ENCODE measurements at places on chromosomes 5 and 9.

- DNase-seq = no peak
Measured at GRCh38 chr5:179893958-179894895, 13.5 kb downstream of the TBC1D9B start.

DNA sequence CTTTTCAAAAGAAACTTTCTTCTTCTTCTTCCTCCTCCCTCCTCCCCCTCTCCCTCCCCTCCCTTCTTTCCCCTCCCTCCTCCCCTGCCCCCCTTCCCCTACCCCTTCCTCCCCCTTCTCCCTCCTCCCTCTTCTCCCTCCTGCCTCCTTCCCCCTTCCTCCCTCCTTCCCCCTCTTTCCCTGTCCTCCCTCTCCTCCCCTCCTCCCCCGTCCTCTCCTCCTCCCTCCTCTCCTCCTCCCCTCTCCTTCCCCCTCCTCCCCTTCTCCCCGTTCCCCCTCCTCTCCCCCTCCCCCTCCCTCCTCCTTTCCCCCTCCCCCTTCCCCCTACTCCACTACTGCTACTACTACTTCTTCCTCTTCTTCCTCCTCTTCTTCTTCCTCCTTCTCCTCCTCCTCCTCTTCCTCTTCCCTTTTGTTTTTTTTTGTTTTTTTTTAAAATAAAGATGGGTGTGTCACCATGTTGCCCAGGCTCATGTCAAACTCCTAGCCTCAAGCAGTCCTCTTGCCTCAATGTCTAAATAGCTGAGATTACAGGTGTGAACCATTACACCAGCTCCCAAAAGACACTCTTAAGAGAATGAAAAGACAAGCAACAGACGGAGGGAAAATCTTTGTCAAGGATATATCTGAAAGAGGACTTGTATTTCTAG lies 87.5 kb downstream of the SCAMP1 start:
- no peak for DNase-seq

GRCh38 chr5:147949711-147950573 lies 43.6 kb upstream of the C5orf46 start:
- no peak for DNase-seq

DNA sequence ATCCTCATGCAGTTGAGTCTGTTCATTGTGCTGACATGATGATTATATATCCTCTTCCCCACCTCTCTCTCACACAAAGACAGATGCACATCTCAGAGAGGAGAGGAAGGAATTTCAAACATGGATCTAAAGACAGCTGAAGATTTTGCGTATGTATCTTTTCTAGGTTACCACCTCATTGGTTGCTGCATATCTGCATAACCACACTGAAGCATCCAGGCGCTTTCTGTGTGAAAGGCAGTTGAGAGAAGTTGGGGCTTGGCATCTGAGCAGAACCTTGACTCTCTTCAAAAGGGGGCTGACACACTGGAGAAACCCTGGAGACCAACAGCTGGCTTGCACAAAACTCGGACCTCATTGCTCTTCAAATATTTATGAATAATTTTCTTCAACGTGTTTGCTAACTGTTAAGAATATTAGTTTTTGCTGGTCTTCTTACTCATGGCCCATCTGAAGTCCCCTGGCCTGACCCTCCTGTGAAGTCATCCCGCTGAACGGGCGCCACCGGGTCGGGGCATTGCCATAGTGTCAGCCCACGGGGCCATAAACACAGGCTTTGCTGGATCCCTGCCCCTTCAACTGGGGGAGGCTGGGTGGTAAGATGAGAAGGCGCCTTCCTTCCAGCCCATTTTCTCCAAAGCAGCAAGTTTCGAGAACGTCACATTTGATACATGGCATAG lies 593.2 kb upstream of the CLINT1 start:
- no peak for DNase-seq

GRCh38 chr9:95816716-95817115 lies 58.8 kb upstream of the ERCC6L2 start:
- no peak for DNase-seq

- DNase-seq = no peak
Measured at GRCh38 chr9:16521868-16522411, 348.5 kb downstream of the BNC2 start.

- DNase-seq = peak; percentile 49
Measured at GRCh38 chr9:125887172-125887571, 140.0 kb downstream of the PBX3 start.

DNA sequence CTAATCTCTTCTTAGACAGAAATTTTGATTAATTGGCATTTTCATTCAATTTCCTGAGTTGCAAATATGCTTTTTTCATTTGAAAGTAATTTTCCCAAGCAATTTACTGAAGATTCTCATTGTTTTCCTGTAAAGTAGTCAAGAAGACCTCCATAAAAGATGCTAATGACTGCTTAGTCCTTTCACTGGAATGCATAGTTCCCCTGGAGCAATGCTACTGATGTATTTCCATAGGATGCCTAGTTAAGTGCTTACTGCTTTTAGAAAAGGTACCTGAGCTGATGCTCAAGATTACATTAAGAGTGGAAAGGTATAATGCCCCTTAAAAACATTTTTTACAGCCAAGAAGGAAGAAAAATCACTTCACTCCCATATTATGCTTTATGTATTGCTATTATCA lies 109.2 kb upstream of the EMB start:
- no peak for DNase-seq

DNA sequence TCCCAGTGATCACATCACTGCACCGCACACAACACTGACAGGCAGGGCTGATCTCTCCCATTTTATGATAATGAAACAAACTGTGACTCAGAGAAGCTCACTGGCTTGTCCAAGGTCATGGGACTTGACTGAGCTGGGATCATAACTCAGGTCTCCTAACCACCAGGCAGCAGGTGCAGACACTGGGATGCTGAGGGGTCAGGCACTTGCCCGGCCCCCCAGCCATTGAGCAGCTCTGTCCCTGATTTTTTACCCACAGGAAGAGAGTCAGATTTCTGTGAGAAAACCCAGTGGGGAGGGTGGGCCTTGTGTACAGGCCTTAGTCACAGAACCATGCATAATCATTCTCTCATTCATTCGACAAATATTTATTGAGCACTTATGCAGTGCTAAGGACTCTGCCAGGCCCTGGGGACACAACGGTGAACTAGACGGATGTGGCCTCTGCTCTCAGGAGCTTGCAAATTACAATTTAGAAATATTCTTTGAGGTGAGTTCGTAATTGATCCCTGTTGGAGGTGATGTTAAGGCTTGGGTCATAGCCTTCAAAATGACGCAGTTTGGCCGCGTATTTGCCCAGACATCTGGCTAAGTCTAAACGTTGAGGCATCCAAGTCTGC lies 54.5 kb upstream of the TGFBR1 start:
- DNase-seq = no peak

DNA sequence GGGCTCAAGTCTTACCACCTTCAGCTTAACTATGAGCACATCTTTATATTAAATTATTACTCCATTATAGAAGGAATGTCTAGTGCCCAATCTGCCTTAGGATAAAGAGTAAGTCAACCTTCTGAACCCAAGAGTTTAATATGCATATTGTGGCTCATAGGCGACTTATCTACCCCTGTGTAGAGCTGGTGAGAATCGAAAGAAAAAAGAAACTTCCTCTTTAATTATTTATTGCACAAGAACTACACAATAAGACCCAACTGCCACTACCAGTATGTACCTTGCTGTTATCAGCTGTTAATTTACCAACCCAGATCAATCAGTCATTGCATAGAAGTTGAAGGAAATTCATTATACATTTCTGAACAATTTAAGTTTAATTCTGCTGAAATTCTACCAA lies 329.1 kb upstream of the SLC24A2 start:
- DNase-seq = no peak

DNA sequence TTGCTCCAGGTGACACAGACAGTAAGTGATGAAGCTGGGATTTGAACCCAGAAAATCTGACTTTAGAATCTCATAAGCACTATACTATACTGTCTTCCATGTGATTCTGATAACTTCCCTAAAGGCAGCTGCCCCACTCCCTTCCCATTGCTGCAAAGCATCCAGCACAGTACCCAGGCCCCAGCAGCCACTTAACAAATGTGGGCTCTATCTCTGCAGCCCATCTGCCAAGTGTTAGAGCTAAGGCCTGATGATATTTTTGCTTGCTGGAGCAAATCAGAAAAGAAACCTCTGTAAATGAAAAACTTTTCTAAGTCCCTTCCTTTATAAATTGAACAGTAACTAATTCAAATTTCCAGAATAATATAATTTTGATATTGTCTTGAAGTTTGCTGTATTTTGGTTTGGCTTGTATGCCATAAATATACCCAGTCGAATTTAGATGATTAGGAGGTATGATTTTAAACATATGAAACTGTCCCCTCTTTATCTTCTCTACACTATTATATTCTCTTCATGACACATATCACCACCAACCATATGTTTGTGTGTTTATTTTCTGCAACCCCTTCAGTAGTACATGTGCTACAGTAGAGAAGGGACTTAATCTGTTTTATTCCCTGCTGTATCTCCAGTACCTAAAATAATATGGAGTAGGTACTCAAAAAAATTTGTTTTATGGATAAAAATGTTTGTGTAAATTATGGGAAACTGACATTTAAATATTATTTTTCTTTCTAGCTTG lies 63.8 kb downstream of the SMIM15 start:
- DNase-seq = no peak

- DNase-seq = no peak
Measured at GRCh38 chr9:29230931-29231330, 1657.7 kb upstream of the C9orf72 start.

DNA sequence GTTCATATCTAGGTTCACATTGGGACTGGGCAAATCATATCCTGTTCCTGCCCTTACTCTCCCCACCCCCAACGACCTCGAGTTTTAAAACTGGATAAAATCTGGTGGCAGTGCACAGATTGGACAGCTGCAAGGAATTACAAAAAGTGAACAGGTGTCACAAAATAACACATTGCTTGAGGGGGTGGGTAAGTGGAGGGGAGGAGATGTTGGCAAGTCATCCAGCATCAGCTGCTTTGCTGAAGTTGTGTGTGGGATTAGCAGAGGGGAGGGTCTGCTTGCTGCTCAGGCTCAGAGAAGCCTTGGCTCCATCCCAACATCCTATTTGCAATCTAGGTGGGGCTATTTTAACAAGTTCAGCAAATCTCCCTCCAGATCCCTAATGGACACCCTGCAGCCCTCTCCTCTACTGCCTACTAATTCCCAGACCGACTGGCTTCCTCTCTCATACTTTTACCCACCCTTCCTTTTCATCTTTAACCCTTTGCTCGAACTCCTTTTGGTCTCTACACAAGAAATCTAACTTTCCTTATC lies 39.8 kb upstream of the SLC24A2 start:
- DNase-seq = peak; percentile 97

GRCh38 chr9:74784506-74784905 lies 103.2 kb downstream of the TRPM6 start:
- no peak for DNase-seq

DNA sequence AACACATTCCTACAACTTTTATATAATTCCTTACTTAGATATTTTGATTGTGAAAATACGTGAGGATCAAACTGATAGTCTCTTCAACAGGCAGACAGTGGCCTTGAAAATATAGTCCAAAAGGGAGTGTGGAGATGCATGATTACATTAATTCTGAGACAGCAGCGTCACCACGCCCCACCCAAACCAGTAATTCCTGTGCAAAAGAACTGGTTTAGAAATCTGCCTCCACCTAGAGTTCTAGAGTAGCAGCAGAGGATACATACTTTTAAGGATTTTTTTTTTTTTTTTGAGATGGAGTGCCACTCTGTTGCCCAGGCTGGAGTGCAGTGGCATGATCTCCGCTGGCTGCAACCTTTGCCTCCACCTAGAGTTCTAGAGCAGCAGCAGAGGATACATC lies 1.6 kb upstream of the TUT7 start:
- DNase-seq = no peak

GRCh38 chr9:115262477-115262876 lies 144.5 kb upstream of the TNC start:
- DNase-seq = peak; percentile 92

DNA sequence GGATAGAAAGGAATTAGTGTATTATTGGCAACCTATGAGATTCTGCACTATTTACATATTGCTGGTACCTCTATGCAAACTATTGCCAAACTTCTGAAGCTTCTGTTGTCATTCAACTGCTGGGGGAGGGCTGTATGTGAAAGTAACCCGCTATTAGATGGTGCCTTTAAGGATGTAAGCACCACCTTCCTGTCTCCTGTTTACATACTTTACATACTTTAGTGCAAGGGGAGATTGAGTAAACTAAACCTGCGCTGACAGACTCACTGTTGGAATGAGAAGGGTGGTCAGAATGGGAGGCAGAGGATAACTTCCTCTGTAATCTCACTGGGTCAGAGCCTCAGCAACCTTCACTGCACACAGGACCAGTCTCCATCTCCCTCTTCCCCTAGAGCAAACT lies 123.8 kb downstream of the NR3C1 start:
- no peak for DNase-seq

DNA sequence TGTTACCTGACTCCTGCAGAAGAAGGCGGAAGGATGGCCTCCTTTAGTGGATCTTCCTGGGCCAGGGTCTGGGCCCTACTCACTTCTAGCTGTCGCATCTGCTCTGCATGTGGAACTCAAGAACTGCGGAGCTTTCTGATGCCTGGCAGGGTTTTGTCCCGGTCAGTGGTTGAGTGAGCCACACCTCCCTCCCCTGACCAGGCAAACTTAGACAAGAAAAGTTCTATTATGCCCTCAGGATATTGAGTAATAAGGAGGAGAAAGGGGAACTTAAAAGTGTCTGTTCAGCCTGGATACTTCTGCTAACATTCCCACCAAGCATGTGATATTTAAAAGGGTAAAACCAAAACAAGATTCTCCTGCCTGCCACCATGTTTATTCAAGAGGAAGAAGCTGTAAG lies at the start of gene FYB1:
Gene FYB1, minus strand, starts transcription at position 127 of the 400 bp plus-strand sequence. CDS start 16,603 bp downstream, outside the sequence.
- DNase-seq = no peak

- no peak for DNase-seq
Measured at GRCh38 chr9:95572381-95573151, 55.8 kb upstream of the PTCH1 start.

- DNase-seq = peak; percentile 70
Measured at GRCh38 chr5:74206579-74207550, 433.7 kb downstream of the ENC1 start.

DNA sequence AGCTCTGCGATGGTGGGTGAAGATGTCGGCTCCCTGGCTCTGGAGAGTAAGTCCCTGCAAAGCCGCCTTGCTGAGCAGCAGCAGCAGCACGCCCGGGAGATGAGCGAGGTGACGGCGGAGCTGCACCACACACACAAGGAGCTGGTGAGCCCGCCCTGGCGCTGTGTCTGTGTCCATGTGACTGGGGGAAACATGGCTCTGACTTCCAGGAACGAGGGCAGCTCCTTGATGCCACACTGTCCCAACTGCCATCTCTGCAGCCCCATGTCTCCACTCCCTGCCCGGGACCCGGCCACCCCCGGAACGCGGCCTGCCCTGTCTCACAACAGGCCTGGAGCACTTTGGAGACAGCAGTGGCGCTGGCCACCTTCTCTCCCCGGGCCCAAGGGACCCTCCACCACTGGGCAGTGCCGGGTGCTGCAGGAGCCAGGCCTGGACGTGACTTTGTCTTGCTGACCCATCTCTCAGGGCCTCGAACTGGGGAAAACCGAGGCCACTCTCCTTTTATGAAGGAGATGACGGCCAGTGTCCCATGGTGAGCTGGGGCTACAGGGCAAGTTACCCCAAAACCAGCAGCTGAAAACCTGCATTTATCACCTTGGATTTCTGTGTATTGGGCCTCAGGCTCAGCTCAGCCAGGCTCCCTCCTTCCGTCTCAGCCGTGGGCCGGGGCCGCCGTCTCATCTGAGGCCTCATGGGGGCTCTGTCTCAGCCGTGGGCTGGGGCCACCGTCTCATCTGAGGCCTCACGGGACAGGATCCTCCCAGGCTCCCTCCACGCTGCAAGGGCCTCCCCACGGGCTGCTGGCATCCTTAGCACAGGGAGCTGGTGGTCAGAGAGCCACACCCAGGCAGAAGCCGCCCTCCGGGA lies 28.6 kb downstream of the CEP72 start:
- no peak for DNase-seq

GRCh38 chr5:130957151-130957550 lies 207.9 kb downstream of the HINT1 start:
- DNase-seq = no peak

GRCh38 chr5:113215401-113216060 lies 219.3 kb downstream of the TSSK1B start:
- DNase-seq = no peak

All from NCI-H524 treated with DMSO at 0.1 percent for 48 hours (cell line).